ENCODE measurements at places on chromosomes 5 and 9.

DNA sequence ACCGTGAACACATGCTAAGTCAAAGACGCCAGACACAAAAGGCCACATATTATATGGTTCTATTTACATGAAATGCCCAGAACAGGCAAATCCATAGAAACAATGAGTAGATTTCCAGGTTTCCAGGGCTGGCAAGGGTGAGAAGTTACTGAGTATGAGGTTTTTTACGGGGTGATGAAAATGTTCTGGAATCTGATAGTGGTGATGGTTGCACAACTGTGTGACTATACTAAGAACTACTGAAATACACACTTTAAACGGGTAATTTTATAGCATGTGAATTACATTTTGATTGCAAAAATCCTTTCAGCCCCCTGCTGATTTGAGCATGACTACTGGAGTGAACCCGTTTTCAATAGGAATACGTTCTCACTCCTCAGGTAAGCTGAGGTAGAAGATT is 46.7 kb upstream of the TBC1D9B start:
- DNase-seq, result no peak

GRCh38 chr9:80134487-80134886 is 562.7 kb downstream of the TLE4 start:
- DNase-seq, result peak; percentile 17

GRCh38 chr9:90219548-90220118 is 423.0 kb downstream of the DIRAS2 start:
- no peak for DNase-seq

DNA sequence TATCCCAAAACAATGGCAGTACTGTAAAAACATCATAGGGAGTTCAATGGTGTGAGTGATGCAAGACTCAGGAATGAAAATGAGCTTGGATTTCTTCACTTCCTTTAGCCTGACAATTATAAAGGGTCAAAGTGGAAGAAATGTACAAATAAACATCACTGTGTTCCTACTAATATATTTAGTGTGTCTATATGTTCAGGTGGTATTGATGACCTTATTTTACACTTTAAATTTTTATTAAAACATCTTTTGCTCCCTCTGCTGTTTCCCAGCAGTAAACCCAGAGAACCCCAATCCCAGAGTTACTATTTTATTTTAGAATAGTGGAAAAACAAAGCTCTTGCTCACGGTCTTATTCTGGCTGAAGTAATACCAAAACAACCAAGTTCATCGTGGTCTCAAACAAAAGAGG is 2.0 kb downstream of the LOX start:
- DNase-seq, result peak; percentile 47

DNA sequence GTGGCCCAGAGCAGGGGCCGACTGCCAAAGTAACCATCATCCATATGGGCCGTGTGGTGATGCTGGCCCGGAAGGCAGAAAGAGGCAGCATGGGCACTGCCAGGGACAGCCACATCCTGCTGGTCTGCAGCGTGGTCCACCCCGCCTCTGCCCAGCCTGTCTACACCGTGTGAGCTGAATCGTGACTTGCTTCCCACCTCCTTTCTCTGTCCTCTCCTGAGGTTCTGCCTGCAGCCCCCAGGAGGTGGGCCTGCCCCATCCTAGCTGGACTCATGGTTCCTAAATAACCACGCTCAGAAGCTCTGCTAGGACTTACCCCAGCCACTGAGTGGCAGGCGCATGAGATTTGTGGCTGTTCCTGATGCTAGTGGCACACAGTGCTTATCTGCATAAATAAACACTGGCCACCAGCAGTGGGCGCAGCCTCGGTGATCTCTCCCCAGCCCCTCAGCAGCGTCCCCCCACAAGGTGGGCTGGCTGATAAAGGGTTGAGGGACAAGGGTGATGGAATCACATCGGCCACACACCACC is 22.6 kb upstream of the SUSD3 start:
- DNase-seq, result peak; percentile 83

GRCh38 chr9:34334916-34335315 is 5.5 kb downstream of the NUDT2 start:
- DNase-seq, result no peak

DNA sequence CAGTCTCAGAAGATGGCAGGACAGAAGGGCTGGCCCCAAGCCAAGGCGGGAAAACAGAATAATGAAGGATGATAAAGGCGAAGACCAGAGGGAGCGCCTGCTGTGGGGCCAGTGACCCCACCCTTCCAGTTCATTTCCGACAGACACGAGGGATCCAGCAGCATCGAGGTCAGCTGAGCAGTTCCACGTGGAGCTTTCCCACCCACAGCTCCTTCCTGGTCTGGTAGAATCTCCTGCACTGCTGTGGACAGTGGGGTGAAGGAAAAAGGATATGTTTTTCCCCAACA is 265.9 kb upstream of the VLDLR start:
- DNase-seq, result no peak

- peak; percentile 1 for DNase-seq
Observed at GRCh38 chr5:169875091-169875728, 105.1 kb downstream of the INSYN2B start.

DNA sequence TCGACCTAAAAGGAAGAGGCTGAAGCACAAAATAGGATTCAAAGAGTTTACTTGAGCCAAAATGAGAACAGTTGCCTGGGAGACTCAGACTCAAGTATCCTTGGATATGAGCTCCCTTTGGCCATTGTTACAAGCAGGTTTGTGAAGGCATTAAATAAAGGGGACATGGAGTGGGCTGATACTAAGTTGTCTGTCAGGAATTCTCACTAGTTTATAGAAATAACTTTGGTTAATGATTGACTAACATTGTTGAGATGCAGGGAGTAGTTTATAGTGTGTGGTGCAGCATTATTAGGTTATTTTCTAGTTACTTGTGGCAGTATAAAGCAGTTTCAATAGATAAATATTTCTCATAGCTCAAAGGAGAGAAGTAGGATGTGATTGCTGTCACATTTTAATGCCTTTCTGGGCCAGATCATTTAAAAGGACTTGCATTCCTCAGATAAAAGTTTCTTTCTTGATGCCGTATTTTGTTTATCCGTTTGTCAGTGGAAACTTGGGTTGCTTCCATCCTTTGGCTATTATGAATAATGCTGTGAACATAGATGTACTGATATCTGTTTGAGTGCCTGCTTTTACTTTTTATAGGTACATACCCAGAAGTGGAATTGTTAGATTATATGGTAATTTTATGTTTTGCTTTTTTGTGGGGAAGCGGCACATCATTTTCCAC is 9.1 kb downstream of the AP3S1 start:
- no peak for DNase-seq

- no peak for DNase-seq
Observed at GRCh38 chr5:55410845-55411244, 103.1 kb downstream of the MTREX start.

GRCh38 chr5:136066661-136067271 is 38.0 kb downstream of the TGFBI start:
- DNase-seq, result peak; percentile 58

DNA sequence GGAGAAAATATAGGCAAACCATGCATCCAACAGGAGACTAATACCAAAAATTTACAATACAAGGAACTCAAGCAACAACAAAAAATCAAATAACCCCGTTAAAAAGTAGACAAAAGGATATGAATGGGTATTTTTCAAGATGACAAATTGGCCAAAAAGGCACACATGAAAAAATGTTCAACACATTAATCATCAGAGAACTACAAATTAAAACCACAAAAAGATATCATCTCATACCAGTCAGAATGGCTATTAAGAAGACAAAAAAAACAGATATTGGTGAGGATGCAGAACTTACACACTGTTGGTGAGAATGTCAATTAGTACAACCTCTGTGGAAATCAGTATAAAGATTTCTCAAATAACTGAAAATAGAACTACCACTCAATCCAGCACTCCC is 35.0 kb downstream of the TEX10 start:
- DNase-seq, result no peak

GRCh38 chr9:100939636-100940035 is 88.9 kb upstream of the PLPPR1 start:
- DNase-seq, result no peak

DNA sequence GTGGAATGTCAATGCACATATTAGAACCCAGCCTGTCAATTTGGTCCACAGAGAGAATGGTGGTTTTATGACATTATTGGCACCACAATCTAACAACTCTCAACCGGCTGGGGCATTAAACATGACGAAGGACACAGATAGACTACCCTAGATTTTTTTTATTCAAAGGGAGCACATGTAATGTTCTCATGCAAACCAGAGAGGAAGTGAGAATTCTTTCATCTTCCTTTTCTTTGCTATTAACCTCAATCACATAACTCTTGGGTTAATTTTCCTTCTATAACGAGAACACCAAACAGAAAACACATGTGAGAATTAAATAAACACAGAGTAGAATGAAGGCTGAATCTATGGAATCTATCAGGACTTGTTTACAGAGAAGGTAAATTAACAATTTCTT is 94.9 kb upstream of the TNC start:
- DNase-seq, result no peak

DNA sequence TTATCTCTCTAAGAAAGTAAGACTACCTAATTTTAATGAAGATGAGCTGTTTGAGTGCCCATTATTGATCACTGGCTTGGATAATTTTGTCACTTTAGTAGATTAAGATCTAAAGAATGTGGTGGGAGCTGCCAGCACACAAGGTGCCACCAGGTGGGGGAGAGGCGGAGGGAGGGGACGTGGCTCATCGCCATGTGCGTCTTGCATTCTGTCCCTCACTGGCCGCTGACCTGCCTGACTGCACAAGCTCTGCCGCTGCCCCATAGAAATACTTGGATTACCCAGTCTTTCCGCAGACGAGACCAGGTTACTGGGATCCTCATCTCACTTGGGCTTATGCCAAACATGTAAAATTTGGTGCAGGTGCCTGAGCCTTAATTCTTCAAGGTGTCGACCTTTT is 37.6 kb downstream of the RHOBTB3 start:
- DNase-seq, result no peak

- peak; percentile 87 for DNase-seq
Observed at GRCh38 chr5:9188131-9188530, 357.7 kb downstream of the SEMA5A start.

DNA sequence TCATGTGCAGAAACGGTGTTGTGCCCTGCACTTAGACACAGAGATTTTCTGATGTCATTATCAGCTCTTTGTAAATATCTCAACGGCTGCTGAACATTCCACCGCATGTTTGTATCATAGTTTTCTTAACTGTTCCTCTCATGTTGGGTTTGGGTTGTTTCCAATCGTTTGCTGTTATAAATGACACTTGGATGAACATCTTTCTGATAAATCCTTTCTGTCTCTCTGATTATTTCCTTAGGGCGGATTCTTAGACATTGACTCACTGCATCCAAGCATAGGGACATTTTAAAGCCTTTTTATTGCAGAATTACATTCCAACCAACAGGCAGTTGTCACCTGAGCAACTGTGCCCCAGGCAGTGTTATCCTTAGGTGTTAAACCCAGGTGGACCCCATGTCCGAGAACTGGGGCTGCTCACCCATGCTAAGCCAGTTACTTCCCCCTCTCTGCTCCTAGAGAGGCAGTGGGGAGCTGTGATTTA is 28.5 kb downstream of the COL5A1 start:
- DNase-seq, result peak; percentile 95

GRCh38 chr5:4777435-4777834 is 362.7 kb upstream of the ADAMTS16 start:
- DNase-seq, result no peak

- DNase-seq, result no peak
Observed at GRCh38 chr9:126986506-126986951, 71.9 kb downstream of the RALGPS1 start.

DNA sequence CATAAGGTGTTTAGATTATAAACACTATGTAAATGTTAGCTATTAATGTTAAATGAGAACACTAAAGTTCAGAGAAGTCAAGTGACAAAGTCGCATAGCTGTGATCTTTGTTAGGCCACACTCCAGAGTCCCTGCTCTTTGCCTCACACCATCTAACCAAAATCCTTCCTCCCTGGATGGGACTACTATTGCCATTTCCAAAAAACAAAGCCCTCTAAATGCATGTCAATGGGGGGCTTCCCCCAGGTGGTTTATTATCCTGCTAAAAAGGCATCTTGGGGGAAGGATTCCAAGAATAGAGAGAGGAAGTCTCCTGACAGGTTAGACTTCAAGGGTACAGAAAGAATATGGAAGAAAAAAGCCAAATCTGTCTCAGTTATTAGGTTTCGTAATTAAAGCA is 10.4 kb downstream of the NR6A1 start:
- DNase-seq, result no peak

GRCh38 chr5:3311433-3311832 is 284.2 kb upstream of the IRX1 start:
- no peak for DNase-seq

GRCh38 chr5:144134194-144134826 is 36.1 kb downstream of the YIPF5 start:
- DNase-seq, result no peak

- DNase-seq, result no peak
Observed at GRCh38 chr9:113350107-113350661, 843 bp downstream of the BSPRY start.

DNA sequence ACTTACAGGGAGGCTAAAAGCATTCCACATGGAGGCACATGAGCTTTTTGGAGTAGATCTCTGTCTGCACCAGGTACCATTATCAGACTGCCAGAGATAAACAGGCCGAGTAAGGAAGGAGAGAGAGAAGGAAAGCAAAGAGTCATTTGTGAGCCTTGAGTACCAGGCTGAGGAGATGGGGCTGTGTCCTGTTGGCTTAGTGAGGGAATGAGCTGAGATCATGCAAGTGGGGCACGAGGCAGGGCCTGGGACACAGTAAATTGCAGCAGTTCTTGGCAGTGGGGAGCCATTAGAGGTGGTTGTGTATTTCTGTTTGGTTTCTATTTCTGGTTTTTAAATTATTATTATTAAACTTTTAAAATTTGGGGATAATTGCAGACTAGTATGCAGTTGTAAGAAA is 53.3 kb downstream of the TSTD2 start:
- DNase-seq, result no peak

GRCh38 chr9:33012328-33013069 is 11.1 kb upstream of the APTX start:
- DNase-seq, result no peak

DNA sequence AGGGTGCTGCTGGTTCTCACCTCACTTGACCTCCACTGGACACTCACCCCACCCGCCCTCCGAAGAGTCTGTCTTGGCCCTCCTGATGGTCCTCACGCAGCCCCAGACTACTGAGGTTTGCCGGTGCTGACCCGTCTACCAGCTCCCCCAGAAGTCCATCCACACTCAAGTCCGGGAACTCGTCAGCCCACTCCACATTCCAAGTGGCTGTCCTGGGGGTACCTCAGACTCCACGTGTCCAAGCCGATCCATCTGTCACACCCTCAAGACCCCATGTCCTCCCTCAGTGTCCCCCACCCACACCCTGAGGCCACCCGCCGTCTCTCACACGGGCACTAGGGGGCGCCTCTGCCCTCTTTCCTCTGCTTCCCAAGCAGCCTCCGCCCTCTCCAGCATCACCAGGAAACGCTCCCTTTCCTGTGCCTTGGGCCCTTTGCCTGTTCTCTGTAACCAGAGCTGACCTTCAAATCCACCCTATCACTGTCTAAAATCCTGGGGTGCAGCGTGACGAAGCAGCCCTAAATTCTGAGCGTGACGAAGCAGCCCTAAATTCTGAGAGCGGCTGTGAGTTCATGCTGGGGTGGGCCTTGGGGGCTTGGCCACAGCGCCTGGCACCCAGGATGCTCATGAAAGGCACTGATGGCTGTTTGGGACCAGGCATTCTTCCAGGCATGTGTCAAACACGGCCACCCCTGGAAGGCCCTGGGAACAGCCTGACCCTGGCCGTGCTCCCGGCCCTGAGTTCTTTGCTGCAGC is 95.7 kb downstream of the KCNT1 start:
- peak; percentile 97 for DNase-seq

Data from osteoblast (primary cell).